Fibroblast of skin of right quadriceps (primary cell): ENCODE measurements at places on chromosomes 5 and 9.
A peak's percentile ranks its signal among the peaks of the same experiment; 100 is the strongest.

DNA sequence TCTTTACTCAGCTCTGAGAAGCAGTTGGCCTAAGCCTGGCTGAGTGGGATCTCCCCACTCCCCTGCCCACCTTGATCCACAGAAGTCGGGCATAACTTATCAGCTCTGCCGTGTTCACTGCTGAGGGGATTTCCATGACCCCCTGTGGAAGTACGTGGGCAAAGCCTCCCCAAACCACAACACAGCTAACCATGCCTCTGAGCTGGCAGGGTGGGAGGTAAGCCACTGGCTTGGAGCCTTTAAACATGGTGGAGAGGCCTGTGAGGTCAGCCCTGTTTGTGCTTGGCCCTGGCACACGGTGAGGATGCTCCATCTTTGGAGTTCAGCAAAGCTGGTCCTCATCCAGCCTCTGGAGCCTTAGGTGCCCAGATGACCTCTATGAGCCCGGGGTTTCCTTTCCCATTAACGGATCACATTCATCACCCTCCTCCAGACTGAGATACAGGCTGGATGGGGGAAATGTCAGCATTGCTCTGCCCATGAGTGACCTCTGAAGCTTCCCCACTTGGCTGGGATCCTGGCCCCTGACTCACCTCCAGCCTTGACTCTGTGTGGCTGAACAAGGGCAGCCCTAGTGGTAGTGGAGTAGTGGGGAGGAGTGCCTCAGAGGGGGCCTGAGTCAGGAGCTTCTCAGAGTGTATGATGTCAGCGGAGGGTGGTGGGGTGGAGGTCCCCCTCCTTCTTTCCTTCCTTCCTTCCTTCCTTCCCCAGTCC, 6.2 kb downstream of the PDLIM4 start:
- peak; percentile 83 for DNase-seq

DNA sequence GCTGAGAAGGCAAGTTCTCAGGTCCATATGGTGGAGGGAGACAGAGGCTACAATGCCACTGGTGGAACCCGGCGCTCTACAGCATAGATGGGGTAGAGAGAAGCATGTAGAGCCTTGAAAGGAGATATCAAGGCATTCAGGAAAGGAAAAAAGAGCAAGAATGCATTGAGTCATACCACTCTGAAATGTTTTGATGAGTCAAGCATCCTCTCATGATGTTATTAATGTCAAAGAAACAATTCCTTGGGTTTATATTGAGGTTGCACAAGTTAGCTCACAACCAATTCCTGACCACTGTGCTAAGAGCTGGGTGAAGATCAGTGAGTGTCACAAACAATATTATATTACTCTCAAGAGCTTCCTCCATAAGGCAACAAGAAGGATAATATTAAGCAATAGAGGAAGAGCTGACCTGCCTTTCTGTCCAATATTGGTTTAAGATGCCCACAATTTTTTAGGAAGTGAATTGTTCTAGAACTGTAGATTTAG, 178.0 kb downstream of the RFK start:
- DNase-seq, result peak; percentile 96

- DNase-seq, result no peak
Measured at GRCh38 chr9:16689351-16689938, 181.0 kb downstream of the BNC2 start.

- no peak for DNase-seq
Measured at GRCh38 chr9:30522486-30522885, 1862.0 kb upstream of the ACO1 start.

DNA sequence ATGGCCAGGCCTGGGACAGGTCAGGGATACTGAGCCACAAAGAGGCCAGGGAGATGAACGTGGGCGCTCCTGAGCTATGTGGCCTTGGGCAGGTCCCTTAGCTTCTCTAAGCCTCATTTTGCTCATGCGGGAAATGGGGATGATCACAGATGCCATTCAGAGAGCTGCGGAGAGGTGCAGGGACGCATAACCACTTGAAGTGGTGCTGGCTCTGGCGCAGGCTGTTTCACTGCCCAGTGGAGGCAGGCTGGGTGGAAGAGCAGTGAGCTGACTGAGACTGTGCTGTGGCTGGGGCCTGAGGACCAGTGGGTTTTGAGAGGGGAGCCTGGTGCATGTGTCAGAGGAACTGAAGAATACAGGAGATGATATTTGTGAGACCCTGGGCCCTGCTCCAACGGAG, 18.4 kb downstream of the CXXC5 start:
- no peak for DNase-seq

GRCh38 chr9:119365291-119366027, 3.8 kb downstream of the BRINP1 start:
- peak; percentile 11 for DNase-seq
